Stimulated activated CD8-positive, alpha-beta memory T cell treated with anti-CD3 and anti-CD28 coated beads, Interleukin-7, amount 100 ng/mL, for 48 hours (primary cell): ENCODE measurements at places on chromosomes 4 and X.

DNA sequence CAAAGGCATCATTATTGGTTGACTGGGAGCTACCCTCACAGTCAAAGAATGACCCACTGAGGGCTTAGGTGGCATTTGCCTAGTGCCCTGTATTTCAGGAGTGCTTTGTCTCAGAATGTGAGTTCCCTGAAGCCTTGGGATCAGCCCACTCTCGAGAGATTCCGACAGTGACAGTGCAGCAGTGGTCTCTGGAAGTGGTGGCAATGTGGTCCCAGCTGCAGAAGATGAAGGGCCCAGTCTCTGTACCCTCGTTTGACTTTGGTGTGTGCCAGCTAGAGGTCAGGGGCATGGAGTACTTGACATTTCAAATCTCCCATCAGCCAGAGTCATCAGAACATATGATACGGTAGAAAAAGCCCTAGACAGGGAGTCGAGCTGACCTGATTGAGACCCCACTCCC, 153.7 kb downstream of the EFNB1 start:
- DNase-seq: no peak

- no peak for DNase-seq
Observed at GRCh38 chr4:156775813-156776212, 195.8 kb downstream of the PDGFC start.

- no peak for DNase-seq
Observed at GRCh38 chrX:136812286-136812685, 31.6 kb upstream of the ARHGEF6 start.

DNA sequence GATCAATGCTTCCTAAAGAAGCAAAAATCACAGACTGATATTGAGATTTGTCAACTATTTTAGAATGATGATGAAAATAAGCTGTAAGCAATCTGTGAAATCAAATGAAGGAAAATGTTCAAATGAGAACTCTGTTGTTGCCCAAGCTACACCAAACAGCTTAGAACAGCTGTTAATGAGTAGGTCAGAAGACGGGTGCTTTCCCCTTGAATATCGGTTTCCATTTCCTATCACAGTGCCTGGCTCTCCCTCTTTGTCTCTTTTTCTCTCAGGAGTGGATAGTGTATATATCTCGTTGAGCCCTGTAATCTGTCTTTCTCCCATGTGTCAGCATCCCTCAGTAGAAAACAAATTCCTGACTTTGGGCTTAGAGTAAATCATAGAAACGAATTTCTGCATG, 1592.9 kb upstream of the TENM3 start:
- DNase-seq: no peak

DNA sequence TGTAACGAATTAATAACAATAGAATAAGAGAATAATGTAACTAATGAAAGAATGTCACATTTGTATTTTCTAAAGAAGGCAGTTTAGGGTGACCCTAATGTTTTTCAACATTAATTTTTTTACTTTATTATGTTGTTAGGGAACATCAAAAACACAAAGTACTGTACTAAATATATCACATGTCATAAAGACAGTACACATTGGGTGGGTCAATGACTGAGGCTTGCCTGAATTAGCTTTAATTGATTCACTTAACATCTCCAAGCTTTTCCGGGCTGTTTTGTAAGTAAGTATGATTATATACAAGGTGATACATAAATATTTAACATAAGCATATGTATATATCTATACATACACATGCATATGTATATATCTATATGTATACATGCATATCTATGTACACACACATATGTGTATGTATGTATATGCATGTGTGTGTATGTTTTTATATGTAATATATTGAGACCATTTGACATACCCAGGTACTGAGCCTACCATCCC, 43.4 kb upstream of the KLF3 start:
- no peak for DNase-seq

GRCh38 chr4:76083386-76083988, 9.0 kb downstream of the ART3 start:
- no peak for DNase-seq

DNA sequence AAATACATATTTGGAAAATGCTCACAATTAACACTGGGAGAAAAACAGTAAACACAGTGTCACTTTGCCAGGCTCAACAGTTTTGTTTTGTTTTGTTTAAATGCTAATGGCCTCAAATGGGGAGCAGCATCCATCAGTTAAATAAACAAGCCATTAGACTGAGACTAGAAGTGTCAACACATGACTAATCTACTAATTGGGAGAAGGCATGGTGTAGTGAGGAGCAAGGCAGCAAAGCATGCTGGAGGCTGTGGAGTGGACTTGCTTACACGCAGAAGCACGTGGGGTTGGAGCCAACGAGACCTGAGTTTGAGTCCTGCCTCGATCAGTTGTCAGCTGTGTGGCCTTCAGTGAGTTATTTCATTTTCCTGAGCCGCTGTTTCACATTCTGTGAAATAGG, 29.0 kb downstream of the UTP14A start:
- DNase-seq: no peak

- no peak for DNase-seq
Observed at GRCh38 chr4:44583393-44583792, 68.0 kb downstream of the YIPF7 start.

DNA sequence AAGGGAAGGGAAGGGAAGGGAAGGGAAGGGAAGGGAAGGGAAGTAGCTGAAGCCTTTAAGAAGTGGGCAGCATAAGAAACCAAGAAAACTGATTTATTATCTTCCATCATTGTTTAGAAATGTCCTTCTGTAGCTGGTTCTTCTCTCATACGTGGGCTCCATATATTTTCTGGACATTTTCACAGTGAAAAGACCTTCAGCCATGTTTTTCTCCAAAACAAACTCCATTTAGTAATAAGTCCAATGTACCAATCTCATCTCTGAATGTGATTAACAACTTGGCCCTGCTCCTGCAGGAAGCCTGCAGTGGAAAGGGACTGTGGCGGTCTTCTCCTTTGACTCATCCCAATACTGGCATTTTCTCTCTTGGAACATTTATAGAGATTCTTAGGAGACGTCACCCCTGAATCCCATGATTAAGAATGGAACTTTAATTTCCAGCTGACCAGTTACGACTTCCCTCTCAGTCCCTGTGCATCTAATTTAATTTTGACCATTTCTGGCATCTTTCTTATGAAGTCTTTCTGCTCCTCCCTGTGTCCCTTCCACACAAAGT, 96.6 kb upstream of the GUCY1A1 start:
- no peak for DNase-seq

GRCh38 chr4:185811509-185812364, at the start of gene SORBS2:
SORBS2 (minus strand) TSS chr4:185812194; CDS start chr4:185690571, 121,623 bp downstream.
- no peak for DNase-seq

GRCh38 chr4:4582653-4583052, 40.8 kb upstream of the STX18 start:
- no peak for DNase-seq

DNA sequence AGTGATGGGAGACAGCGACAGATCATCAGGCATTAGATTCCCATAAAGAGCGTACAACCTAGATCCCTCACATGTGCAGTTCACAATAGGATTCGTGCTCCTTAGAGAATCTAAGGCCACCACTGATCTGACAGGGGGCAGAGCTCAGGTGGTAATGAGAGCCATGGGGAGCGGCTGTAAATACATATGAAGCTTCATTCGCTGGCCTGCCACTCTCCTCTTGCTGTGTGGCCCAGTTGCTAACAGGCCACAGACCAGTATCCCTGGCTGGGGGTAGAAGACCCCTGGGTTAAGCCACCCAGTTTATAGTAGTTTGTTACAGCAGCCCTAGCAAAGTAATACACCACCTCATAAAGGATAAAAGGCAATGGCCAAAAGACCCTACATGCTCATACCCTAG, 30.3 kb downstream of the APBB2 start:
- no peak for DNase-seq

- DNase-seq: no peak
Observed at GRCh38 chr4:124459196-124459940, 253.2 kb downstream of the ANKRD50 start.

- no peak for DNase-seq
Observed at GRCh38 chr4:7587433-7588405, 153.0 kb upstream of the PSAPL1 start.

DNA sequence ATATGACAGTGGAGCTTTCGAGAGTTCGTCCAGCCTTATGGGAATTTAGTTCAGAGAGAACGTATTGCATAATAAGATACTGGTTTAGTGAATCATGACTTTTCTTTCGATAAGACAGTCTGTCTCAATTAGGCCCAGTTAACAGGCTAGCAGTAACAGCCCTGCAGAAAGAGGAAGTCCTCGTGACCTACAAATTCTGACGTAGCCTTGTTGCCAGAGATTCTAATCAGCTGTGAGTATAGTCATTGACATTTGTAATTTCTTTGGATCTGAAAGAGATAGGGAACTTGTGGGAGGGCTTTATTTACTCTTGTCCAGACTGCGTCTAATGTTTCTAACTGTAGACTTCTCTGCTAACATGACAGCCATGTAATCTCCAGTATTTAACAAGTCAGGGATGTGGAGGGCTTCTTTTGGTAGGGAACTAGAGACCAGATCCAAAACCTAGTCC, 15.8 kb downstream of the ART3 start:
- DNase-seq: no peak

GRCh38 chr4:26372525-26373172, 51.8 kb downstream of the RBPJ start:
- no peak for DNase-seq

GRCh38 chrX:44890247-44890646, 17.3 kb downstream of the KDM6A start:
- DNase-seq: no peak

DNA sequence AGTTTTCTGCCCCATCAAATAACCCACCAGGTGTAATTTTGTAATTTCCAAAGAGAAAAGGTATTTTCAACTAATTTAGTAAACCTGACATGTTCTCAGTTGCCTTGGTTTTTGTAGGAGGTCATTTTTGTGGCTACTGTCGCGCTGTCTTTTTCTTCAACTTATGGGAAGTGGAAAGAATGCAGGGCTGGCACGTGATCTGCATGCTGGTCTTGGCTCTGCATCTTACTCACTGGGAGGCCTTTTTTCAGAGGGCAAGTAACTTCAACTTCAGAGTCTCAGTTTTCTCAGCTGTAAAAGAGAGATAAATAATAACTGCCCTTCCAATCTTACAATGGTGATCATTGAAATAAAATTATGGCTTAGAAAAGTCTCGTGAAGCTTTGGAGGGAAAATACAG, 109.9 kb upstream of the SMIM10 start:
- no peak for DNase-seq

DNA sequence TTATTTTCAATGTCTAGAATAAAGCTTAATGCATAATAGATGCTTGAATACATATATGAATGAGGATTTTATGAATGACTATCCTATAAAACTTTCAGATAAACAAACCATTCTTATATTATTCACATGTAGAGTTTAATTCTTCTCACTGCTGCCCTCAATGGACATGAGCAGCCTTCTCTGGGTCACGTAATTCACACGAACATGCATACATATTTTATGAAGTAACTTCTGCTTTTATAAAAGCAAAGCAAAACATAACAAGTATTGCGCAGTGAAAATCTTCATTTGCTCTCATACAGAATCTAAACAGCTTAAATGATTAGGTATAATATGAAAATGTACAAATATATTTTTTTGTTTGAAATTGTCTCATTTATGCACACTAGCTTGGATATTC, 116.7 kb downstream of the TMA16 start:
- no peak for DNase-seq

GRCh38 chr4:8725845-8726244, 133.3 kb downstream of the CPZ start:
- DNase-seq: no peak

GRCh38 chr4:153832720-153833287, 43.9 kb upstream of the SFRP2 start:
- DNase-seq: no peak

DNA sequence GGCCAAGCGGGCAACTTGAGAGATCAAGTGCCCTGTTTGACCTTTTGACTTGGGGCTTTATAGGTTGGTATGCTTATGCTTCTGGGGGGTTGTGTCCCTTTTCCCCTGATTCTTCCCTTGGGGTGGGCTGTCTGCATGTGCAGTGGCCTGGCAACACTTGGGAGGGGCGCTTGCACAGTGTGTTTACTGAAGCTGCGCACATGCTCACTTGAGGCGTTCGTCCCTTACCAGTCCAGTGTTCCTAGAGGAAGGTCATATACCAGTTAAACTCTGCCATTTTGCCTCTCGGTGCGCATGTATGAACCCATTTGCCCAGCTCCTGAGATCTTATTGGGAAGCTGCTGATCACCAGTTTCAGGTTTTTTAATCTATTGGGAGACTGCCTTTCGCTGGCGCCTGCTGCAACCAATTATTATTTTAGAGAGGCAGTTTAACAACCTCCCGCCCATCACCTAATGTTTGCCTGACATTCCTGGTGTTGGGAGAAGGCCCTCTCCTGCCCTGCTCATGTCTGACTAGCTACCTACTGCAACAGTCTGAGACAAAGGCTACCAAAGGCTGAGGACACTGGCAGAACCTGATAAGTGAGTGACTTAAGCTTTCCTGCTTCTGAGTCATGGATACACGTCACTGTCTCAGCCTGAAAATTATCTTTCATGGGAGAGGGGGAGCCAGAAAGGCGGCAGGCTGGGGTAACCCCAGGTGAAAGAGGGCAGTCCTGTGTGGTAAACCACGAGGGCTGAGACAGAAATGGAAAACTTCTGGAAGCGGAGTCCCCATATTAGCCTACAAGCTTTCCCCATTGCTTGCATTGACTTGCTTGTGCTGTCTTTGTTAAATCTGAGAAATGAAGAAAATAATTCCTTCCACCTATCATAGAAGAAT, 97.6 kb downstream of the CPE start:
- DNase-seq: no peak

DNA sequence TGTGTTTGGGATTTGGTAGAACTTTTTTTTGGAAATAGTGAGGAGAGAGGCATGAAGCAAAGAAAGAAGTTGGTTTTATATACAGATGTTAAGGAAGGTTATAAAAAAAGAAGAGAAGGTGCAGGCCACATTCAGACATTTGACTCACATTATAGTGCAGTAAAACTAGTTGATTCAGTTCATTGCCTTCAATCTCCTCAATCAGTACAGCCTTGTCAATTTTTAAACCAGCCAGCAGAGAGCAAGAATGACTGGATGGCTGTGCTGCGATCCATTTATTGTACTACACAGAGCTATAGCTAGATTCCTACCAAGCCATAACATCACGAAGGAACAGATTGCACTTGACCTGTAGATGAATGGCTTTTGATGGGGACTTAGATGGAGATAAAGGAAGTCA, 79.7 kb upstream of the LSM6 start:
- no peak for DNase-seq

DNA sequence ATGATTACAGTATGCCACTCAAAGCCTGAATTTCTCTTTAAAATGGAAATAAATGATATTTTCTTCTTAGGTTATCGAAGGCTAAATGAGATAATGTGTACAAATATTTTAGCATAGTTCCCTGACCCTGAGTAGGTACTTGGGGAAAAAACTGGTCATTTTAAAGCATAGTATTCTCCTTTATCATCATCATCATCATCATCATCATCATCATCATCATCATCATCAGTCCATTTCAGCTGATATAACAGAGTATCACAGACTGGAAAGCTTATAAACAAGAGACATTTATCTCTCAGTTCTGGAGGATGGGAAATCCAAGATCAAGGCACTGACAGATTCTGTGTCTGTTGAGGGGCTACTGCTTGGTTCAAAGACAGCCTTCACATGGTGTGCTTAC, 13.9 kb downstream of the GABRB1 start:
- DNase-seq: no peak
